CD8-positive, alpha-beta memory T cell (primary cell): ENCODE measurements at places on chromosomes 2 and 18.

GRCh38 chr2:52695731-52696130 is 1071.9 kb upstream of the CHAC2 start:
- DNase-seq = no peak

DNA sequence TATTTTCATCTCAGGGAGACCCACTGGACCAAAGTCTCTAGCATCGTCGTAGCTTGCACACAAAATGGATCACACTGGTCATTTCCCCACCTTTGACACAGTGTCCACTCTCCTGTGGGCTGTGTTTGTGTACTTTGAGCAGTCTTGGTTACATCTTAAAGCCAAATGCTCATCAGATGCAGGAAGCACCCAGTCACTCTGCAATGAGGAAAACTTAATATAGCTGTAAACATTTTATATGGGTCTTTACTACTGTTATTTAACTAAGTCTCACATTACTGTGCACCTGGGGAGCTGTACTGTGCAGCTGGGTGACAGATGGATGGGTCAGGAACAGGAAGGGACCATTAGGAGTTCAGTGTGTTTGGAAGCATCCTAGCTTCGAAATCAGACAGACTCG is 109.0 kb upstream of the CXCR4 start:
- no peak for DNase-seq

GRCh38 chr2:133054297-133054696 is 384.3 kb upstream of the LYPD1 start:
- no peak for DNase-seq

DNA sequence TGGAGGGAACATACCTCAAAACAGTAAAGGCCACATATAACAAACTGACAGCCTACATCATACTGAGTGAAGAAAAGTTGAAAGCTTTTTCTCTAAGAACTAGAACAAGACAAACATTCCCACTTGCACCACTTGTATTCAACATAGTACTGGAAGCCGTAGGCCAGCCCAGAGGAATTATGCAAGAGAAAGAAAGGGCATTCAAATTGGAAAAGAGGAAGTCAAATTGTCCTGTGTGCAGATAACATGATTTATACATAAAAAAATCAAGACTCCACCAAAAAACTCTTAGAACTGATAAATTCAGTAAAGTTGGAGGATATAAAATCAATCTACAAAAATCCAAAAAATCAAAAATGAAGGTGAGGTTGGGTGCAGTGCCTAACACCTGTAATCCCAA is 8.0 kb upstream of the KDM3A start:
- DNase-seq = no peak

DNA sequence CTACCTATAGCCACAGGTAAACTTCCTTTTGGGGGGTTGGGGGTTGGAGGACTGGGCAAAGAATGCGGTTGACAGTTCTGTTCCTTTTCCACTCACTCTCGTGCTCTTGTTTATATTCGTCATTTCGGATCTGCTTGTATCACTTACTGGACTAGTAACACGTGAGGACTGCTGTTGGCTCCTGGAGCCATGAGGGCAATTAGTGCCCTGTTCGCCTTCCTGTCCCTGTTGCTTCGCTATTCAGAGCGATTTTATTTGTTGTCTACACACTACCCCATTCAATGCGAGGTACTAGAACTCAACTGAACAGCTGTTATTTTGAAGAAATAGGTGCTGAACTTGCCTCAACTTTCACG is 1.1 kb downstream of the KCNJ3 start:
- no peak for DNase-seq

- DNase-seq = no peak
Observed at GRCh38 chr2:33131749-33132148, 185.0 kb downstream of the LTBP1 start.
